Cerebellum (tissue), 4 donors: ENCODE measurements at places on chromosomes 2 and 18. TPM values are rescaled to one million over a fixed set of nuclear protein-coding genes. Genes with fewer than 3 reads are reported as not detected.

TEX44 gene
- total RNA-seq, result not detected

YIPF4 gene
- 24.1 TPM for total RNA-seq

POTEE gene
- total RNA-seq, result 0.18 TPM

- DNase-seq, result no peak
These were observed 175.3 kb upstream of the PID1 start for GRCh38 chr2:229446350-229446749.

GRCh38 chr2:101717071-101717845, 19.8 kb downstream of the MAP4K4 start:
- no peak for DNase-seq

DNA sequence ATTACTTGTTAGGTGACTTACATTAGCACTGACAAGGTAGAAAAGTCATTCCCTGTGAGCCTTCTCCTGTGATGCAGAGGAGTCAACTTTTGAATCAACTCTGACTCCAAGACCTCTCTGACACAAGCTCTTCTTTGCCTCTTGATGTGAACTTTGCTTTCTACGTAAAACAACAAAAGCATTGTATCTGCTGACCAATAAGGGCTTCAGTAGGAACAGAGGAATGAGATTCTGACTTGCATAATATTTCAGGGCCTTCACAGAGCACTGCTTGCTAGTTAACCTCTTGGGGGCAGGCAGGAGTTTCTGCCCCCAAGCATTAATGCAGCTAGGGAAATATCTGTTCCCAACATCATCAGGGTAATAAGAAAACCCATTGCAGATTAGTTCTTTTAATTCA, 791.5 kb downstream of the BCL11A start:
- DNase-seq, result no peak
